ENCODE measurements at places on chromosomes 2 and 18. TPM values are rescaled to one million over a fixed set of nuclear protein-coding genes. Genes with fewer than 3 reads are reported as not detected.

GRCh38 chr2:203484266-203485112 lies 50.6 kb downstream of the RAPH1 start:
- DNase-seq, result no peak

Gene DHRS9
- total RNA-seq, result 0.81 TPM

Gene DCC
- total RNA-seq, result not detected

DNA sequence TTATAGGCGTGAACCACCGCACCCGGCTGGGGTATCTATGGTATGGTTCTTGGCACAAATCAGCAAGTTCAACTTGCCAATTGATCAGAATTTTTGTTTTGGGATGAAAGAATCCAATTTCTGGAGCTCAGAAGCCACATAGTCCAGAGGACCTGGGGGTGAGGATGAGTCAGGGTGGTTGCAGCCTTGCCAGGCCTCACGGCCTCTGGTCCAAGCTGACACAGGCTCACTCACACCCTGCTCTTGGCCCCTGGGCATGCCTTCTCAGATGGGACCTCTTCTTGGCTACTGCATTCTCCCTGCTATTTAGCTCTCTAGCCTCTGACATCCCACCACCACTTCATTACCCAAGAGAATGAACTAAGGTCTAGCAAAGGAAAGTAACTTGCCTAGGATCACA lies 16.3 kb downstream of the CAPG start:
- DNase-seq, result no peak

GRCh38 chr2:25936889-25937545 lies 45.3 kb downstream of the KIF3C start:
- no peak for DNase-seq

GRCh38 chr18:50662177-50662576 lies 102.3 kb downstream of the MAPK4 start:
- DNase-seq, result no peak

GRCh38 chr18:77401173-77401572 lies 151.5 kb downstream of the GALR1 start:
- no peak for DNase-seq

DNA sequence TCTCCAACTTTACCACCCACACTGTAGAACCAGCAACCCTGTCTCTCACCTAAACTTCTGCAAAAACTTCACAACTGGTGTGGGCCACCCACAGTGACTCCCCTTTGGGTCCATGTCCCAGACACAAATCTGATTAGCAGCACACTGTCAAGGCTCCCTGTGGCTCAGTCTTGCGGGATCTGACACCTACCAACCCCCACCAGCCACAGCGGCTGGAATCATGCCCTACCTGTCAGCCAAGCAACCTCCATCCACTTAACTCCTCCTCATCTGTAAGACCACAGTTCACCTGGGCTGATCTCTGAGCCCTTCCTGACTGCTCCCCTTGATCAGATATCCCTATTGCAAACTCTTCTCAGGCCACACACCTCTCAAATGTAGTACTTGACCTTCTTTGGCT lies 14.6 kb downstream of the TCF4 start:
- DNase-seq, result no peak

Gene ERBB4
- total RNA-seq, result 12.4 TPM

DNA sequence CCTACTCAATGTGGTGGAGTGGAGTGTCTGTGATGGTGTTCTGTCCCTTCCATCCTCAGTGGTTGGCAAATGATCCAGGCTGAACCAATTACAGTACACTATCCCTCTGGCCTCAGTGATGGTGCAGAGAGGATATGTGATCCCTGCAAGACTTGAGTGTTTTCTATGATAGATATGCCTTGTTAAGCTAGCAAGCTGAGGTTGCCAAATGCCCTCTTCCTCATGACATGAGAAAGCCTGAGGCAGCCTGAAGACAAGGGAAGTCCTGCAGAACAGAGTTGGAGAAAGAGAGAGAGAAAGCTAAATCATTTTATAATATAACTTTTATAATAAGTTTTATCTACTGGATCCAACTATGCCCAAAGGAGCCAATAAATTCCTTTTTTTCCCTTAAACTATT lies 41.6 kb upstream of the GORASP2 start:
- DNase-seq, result no peak

GRCh38 chr2:70982971-70983370 lies 4.5 kb downstream of the ANKRD53 start:
- no peak for DNase-seq

GRCh38 chr2:46979571-46979979 lies 64.0 kb upstream of the MCFD2 start:
- no peak for DNase-seq

GRCh38 chr2:228181098-228182019 lies at the start of gene SPHKAP:
Gene SPHKAP (minus strand): TSS chr2:228181687. CDS start chr2:228181598, 89 bp downstream.
- DNase-seq, result peak; percentile 66

GRCh38 chr18:9825571-9826073 lies 60.2 kb upstream of the TXNDC2 start:
- no peak for DNase-seq

DNA sequence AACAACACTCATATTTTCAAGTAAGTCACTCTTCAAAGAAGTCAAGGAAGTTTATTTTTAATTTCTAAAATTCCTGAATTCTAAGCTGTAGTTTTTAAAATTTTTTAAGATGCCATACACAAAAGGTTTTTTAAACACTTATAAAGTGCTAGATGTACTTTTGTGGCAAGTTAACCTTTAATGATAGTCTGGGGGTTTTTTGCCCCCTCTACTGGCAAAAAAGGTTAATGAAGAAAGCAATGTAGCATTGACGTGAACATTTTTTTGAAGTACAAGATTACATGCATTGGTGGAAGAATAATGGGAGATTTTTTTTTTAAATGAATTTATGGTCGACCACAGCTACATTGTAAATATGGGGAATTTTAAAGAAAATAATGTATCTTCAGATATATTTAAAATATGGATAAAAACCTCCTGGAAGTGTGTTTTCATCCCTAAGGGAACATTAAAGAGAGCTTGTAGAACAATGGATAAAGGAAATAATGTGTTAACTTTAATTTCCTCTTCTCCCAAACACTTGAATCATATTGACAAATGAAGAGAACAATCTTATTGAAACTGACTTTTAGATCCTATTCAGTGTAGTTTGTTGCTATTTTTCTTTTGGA lies 12.6 kb downstream of the ITPRID2 start:
- DNase-seq, result no peak

GRCh38 chr2:15614545-15615300 lies 23.1 kb downstream of the DDX1 start:
- no peak for DNase-seq

DNA sequence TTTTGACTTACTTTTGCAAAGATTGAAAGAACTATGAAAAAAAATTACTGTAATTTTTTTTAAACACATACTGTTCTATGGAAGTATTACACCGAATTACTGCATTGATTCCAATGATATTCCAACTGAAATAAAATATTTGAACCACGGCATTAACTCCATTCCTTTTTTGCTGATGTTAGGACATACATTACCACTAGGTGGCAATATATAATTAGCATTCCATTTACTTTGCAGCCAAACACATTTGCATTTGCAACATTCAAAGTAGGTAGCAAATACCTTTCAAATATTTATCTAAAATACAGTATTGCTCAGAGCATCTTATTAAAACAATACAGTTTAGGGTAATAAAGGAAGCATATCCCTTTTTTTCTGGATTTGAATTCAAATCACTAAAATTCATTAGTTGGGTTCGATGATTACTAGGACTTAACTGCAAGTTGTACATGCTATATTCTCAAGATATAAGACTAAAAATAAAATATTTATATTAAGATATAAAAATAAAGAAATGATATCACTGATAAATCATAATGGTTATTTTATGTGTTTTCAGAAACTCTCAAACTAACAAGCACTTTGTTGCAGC lies 31.3 kb downstream of the LANCL1 start:
- no peak for DNase-seq

DNA sequence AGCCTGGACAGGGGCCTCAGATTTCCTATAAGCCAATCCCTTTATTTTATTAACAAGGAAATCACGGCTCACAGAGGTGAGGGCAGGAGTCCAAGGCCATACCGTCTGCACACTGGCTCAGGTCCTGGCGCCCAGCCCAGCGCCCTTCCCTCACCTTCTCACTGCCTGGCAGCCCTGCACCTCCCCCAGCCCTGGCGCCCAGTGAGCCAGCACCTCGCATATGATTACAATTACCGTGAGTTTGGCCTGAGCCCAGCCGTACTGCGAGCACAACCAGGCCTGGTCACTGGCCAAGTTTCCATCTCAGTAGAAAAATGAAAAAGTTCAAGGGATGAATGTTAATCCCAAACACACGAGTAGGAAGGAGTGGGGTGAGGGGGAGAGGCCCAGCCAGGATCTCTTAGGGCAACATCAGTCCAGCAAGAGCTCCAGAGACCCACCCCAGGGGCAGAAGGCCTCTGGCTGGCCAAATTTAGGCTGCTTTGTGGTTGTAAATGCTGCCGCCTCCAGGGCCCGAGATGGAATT lies 68.4 kb downstream of the MCFD2 start:
- peak; percentile 93 for DNase-seq

Gene CIB4
- total RNA-seq, result not detected

Gene KYNU
- total RNA-seq, result 1.1 TPM

- no peak for DNase-seq
Observed at GRCh38 chr2:175734686-175735085, 267.4 kb downstream of the LNPK start.

DNA sequence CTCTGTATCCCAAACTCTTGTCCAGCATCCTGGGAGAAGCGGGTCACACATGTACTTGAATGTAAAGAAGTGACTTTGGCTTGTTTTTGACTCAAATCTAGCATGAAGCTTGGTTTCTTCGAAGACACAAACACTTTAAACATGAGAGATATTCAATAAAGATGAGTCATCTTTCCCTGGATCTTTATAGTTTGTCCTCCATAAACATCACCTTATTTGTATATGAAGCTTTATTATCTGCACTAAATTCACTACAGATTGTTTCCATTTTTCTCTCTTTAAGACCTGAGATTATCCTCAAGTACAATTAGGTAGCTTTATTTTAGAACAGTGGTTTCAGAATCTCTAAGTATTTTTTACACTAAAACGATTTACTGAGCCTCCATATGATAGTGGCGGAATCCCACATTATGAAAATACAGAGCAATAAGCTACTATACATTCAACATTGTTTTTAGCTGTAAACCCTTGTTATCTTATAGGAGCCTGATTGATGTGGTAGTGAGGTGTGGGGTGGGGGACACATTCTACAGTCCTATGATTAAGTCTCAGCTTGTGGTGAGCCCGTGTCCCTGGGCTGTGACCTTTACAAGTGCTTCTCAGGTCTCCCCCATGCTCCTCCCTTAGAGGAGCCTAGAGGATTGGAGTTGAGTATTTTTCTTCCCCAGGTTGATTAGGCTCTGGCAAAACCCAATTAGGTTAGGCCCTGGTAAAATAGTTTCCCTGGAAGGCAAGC lies 79.6 kb upstream of the RAPGEF4 start:
- no peak for DNase-seq

GRCh38 chr18:2672872-2673271 lies 17.3 kb downstream of the SMCHD1 start:
- DNase-seq, result no peak

Gene TWIST2
- total RNA-seq, result 2.6 TPM

Gene CCDC68
- 3.9 TPM for total RNA-seq

GRCh38 chr2:36392571-36393255 lies 37.1 kb downstream of the CRIM1 start:
- DNase-seq, result no peak

Gene MC4R
- total RNA-seq, result not detected

DNA sequence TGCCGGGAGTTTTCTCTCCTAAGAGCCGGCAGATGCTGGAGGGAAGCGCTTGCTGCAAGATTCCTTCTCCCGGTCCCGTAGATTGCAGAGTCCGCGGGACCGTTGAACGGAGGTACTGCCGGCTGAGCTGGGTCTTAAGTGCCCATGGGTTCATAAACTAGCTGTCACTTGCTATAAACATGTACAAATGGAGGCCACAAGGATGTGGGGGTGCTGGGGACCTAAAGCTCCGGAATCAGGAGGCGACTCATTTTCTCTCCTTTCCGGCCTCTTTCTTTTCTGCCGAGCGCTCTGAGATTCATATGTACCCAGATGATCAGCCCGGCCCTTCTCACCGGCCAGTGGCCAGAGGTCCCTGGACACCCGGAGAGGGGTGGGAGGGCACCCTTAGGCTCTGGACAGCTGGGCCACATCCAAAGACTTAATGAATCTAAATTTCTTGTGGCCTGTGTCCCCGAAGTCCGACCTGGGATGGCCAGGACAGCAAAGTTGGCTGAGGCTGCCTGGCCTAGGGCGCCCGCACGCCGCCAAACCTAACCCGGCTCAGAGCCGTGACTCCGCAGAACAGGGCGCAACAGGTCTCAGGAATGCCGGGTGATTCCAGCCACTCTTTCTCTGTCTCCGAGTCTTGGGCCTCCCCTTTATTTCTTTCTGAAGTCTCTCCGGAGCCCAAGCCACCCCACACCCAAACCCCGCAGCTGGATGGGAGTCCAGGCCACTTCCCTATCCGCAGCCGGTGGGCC lies 2.4 kb upstream of the PAX3 start:
- no peak for DNase-seq

Gene UBXN4
- 54.9 TPM for total RNA-seq

- DNase-seq, result no peak
Observed at GRCh38 chr2:18346344-18346743, 214.1 kb downstream of the RDH14 start.

DNA sequence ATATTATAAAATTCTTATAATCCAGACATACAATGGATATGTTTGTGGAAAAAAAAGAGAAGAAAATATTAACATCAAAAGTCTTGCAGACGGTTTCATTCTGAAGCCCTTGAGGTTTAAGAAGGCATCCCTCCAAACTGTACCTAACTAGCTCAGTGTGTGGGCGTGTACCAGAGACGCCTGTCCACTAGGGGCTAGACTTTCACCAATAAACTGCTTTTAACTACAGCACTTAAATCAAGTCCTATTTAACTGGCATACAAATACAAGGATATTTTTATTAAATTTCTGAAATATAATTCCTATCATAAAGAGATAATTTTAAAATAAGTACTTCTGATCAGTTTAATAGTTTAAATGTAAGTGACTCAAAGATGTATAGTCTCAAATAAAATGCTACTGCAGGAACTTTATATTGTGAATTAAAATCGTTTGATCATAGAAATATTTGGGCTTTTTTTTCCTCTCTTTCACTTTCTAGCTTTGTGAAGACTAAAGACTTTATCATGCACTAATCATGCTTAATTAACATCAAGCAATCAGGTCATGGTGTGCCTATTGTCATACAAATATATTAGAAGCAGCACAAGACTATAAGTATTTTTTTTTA lies 437.7 kb downstream of the SATB2 start:
- no peak for DNase-seq

GRCh38 chr2:53286345-53286744 lies 481.3 kb upstream of the CHAC2 start:
- DNase-seq, result no peak
